ENCODE measurements at places on chromosomes 6 and 20. TPM values are rescaled to one million over a fixed set of nuclear protein-coding genes. Genes with fewer than 3 reads are reported as not detected.

The C4A gene
- total RNA-seq: 13.5 TPM

The ABT1 gene
- total RNA-seq: 7.6 TPM

The SRSF6 gene
- 49.5 TPM for total RNA-seq

The PAK5 gene
- total RNA-seq: 27.8 TPM

The PCNA gene
- 52.4 TPM for total RNA-seq

The GDAP1L1 gene
- 55.4 TPM for total RNA-seq

The VWA7 gene
- 0.36 TPM for total RNA-seq
